ENCODE measurements at places on chromosomes 12 and 14.

- DNase-seq = no peak
Measured at GRCh38 chr14:105064001-105064400, 1.2 kb downstream of the GPR132 start.

GRCh38 chr12:104683831-104684503 lies 227.2 kb downstream of the CHST11 start:
- no peak for DNase-seq

DNA sequence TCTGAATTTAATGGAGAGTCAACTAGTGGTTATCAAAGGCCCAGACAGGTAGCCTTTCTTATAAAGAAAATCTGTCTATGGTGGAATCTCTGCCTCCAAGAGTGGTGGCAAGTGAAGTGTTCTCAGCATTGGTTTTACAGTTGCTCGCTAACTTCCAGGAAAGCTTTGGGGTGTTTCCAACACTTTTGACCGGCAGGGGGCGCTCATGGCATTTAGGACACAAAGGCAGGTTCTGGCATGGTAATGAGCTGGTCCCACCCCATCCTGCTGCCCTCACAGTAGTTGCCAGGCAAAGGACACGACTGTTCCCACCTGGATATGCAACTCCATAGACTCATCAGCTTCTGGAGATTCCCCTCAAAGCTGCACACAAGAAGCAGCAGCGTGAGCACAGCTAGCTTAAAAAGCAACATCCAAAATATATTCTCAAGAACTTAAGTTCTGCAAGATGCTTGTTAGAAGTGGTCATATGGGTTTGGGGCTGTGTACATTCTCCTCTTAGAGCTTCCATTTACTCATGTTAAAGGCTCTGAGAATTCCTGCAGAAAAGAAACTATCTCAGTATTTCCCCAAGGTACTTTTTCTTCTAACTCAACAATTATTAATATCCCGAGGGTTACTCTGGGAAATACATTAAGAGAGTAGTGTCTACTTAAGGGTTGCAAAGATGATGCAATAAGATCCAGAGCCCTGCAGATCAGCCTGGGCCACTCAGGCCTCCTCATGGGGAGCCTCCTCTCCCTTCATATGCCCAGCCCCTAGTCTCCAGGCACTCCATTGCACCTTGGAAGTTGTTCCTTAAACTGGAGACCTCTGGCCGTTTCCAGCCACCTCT lies 14.8 kb downstream of the PROX2 start:
- peak; percentile 76 for DNase-seq

DNA sequence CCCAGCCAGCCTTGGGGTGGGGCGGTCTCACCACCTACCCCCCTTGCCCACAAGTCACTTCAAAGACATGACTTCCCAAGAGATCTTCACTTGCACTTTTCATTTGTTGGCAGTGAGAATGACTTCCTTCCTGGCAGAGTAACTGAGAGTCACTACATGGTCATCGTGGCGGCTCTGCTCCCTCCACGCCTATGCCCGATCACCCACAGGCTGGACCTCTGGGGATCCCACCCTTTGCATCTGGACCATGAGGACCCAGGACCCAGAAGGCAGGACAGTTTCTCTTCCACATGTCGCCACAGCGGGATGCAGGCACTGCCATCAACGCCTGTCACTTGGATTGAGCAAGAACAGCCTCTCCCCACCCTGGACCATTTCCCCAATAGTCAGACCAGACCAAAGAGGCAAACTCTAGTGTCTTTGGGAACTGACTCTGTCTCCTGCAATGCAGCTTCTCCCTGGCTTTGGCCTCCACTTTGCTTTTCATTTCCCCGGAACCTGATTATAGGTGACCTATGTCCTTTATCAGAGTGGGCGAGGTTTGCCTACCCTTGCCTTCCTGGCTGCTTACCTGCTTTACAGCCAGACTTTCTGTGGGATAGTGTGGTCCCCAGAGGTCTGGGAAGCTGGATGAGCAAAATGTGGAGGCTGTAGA lies 3.6 kb downstream of the VDR start:
- DNase-seq = no peak

- no peak for DNase-seq
Measured at GRCh38 chr12:23217667-23218066, 592.7 kb downstream of the ETNK1 start.

- no peak for DNase-seq
Measured at GRCh38 chr14:64722842-64723447, 18.7 kb downstream of the PLEKHG3 start.

DNA sequence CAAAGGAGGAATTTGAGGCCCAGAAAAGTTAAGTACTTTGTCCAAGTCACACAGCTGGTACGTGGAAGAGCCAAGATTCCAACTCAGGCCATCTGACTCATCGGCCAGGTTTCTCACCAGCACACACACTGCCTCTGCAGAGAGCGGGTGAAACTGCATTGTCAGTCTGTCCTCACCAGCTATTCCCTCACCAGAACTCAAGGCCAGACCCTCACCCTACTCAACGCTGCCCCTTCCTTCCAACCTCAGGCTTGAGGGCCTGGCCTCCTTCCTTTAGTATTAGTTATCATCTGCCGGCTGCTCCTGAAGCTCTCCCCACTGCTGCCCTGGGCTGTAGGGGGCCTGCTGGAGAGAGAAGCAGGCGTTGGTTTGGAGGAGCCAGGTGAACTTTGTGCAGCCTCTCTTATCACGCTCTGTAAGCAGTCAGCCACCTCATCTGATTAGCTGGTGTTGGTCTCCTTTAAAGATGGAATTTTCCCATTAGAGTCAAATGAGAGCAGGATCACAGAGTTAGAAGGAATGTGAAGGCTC lies 16.6 kb upstream of the PLEK2 start:
- DNase-seq = no peak

- DNase-seq = no peak
Measured at GRCh38 chr12:32285021-32285420, 114.3 kb upstream of the FGD4 start.

GRCh38 chr14:32449648-32450047 lies 120.5 kb downstream of the AKAP6 start:
- no peak for DNase-seq

- DNase-seq = no peak
Measured at GRCh38 chr12:46801293-46801692, 24.5 kb downstream of the SLC38A4 start.

GRCh38 chr14:90398315-90398839 lies 1.5 kb downstream of the CALM1 start:
- DNase-seq = no peak

GRCh38 chr12:49131894-49132461 lies 783 bp upstream of the TUBA1B start:
- DNase-seq = peak; percentile 25

DNA sequence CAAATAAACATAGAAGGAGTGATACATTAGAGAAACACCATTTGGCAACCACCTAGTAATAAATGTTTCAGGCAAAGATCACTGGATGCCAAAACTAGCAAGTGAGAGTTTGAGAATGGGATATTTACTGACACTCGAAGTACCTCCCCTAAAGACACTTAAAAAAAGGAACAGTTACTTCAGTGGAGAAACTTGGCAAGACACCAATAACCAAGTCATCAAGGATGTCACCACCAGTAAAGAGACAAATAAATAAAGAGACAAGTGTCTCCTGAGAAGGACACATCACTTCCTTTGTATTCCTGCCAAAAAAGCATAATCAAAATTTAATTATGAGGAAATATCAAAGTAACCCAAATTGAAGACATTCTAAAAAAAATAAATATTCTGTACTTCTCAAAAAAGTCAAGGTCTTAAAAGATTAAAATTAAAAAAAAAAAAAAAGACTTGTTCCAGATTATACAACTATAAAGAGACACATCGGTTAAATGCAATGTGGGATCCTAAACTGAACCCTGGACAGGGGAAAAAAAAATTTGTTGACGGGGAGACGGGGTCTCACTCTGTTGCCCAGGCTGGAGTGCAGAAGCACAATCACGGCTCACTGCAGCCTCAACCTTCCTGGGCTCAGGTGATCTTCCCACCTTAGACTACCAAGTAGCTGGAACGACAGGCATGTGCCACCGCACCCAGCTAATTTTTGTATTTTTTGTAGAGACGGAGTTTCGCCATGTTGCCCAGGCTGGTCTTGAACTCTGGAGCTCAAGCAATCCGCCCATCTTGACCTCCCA lies 26.4 kb downstream of the TM7SF3 start:
- no peak for DNase-seq

DNA sequence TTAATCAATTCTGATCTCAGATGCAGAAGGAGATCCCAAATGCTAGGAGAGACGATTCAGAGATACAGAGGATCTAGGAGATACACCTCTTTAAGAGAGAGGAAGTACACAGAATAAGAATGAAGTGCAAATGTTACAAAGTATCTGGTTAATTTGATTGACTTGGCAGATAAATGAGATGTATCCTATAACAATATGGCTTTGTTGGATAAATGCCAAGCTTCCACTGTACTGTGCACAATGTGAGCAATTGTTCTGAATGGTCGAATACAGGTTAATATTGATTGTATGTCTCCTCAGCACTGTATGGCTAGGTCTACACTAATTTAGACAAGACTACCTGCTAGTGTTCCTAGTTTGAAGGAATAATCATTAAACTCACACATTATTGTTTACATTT lies 119.6 kb upstream of the PTPRB start:
- peak; percentile 27 for DNase-seq

- no peak for DNase-seq
Measured at GRCh38 chr14:78902010-78902623, 731.9 kb downstream of the NRXN3 start.

DNA sequence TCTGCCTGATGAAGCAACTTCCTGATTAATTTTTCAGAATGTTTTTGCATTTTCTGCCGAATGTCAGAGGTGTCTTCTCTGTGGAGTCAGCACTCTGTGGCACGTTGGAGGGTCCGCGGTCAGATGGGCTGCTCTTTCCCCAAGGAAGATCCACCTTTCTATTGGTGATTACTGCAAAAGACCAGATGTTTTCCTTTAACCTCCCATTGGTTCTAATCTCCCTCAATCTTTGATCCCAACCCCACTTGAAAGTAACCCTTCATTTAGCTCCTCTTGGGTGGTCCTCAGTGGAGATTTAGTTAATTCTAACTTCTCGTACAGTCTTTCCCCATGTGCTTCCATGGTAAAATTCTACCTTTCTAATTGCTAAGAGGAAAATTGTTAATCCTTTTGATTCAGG lies 397.7 kb upstream of the DDHD1 start:
- no peak for DNase-seq

- DNase-seq = no peak
Measured at GRCh38 chr12:110012137-110012536, 12.9 kb downstream of the ANKRD13A start.

- DNase-seq = no peak
Measured at GRCh38 chr12:130680451-130680990, 35.6 kb downstream of the RIMBP2 start.

GRCh38 chr14:26204728-26205479 lies 392.9 kb downstream of the NOVA1 start:
- DNase-seq = peak; percentile 79

- no peak for DNase-seq
Measured at GRCh38 chr12:64229240-64229639, 7.1 kb upstream of the KICS2 start.

GRCh38 chr14:54787261-54787660 lies 115.4 kb downstream of the GCH1 start:
- no peak for DNase-seq

- DNase-seq = no peak
Measured at GRCh38 chr14:62301911-62302310, 539.7 kb downstream of the SNAPC1 start.

DNA sequence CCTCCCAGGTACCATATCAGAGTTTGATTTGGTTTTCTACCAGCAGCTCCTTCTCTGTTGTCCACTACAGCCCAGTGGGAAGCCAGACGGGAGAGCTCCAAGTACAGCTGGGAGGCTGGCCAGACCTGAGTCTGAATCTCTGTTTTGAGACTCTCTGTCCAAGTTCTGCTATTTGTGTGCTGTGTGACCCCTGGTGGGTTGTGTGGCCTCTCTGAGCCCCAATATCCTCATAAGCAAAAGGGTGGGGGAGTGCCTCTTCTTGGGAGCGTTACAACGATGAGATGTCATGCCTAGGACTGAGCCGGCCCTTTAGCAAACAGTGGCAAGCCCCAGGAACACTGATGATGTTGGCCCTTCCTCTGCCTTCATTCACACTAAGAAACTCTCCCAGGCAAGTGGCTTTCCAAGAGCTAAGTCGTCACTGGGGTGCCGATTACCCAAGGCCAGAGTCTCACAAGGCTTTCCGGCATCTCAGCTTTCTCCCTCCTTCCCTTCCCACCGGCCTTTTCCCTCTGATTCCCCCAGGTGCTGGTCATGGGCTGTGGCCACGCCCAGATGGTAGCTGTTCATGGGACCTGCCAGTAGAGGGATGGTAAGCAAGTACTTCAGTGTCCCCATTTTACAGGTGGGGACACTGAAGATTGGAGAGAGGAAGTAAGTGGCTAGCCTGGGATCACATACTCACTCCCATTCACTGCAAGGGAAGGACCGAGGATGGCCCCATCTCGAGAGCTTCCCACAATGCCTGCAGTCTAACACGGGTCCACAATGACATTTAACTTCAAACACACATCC lies 47.7 kb downstream of the BCL11B start:
- DNase-seq = no peak

- DNase-seq = no peak
Measured at GRCh38 chr12:31225656-31226535, 100.1 kb downstream of the SINHCAF start.

- no peak for DNase-seq
Measured at GRCh38 chr14:60183741-60184140, 18.5 kb upstream of the DHRS7 start.

GRCh38 chr12:55737581-55738122 lies 5.3 kb upstream of the GDF11 start:
- no peak for DNase-seq

DNA sequence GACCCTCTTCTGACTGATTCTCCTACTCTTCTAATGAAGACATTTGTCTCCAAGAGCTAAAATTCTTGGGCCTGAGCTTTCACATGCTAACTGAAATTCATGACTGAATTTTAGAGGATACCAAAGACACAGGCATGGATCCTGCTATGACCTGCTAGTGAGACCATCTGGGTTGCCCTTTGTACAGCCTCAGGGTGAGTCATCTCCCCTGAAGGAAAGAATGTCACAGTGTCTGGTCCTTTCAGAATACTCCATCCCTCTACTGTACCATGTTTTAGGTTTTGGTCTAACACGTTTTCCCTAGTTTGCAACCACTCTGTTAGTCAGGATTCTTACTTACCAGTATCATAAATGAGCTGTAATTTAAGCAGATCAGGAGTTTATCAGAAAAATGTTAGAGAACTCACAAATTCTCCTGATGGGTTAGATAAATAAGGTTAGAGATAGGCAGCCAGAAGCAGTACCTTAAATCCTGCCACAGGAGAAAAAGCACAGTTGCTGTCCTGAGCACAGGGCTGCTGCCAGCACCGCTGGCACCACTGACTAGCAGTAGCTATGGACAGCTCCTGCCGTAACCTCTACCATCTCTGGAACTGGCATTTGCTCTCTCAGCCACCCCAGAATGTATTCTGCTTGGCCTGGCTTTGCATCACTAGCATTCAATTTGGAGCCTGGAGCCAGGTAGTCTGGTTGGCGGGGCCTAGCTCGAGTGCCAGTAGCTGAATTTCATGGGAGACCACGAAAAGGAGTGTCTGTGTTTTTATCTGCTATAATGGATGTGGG lies 127.6 kb downstream of the ANO6 start:
- no peak for DNase-seq

DNA sequence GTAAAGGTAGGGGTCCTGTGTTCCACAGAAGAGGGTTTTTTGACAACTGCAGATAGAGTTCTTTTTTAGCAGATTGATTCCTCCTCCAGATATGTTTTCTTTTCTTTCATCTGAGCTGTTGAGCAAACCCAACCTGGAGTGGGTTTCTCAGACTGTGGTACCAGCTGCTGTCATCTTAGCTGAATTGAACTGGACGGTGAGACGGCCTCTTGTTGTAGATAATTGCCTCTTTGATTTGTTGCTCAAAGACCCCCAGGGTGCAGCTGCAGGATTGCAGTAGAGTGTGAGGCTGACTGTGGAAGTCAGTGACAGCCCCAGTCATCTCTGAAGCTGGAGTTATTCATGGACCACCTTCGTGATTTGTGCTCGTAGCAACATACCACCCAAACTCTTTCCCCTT lies 317.7 kb downstream of the AACS start:
- no peak for DNase-seq

Measured in NCI-H1092 (cell line).